Endothelial cell of umbilical vein (primary cell): ENCODE measurements at places on chromosomes 4 and X. TPM values are rescaled to one million over a fixed set of nuclear protein-coding genes. Genes with fewer than 3 reads are reported as not detected.
A peak's percentile ranks its signal among the peaks of the same experiment; 100 is the strongest.

GRCh38 chr4:141896687-141897086 lies 260.3 kb downstream of the IL15 start:
- DNase-seq = no peak

DNA sequence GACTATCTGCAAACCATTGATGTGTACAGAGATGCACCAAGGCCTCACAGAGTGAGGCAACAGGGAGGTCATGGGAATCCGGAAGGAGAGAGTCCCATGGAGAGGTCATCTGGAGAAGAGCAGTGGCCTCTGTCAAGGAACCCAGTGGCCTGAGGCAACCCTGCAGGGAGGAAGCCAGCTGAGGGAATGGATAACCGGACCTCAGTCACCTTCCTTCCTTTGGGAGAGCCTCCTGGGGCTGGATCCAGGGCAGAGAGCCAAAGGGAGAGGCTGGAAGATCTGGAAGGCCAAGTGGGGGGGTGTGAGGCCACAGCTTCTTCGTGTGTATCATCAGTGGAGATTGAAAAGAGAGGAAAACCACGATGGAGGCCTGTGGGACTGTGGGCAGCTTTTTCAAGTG lies 24.3 kb upstream of the CD38 start:
- DNase-seq = peak; percentile 83

DNA sequence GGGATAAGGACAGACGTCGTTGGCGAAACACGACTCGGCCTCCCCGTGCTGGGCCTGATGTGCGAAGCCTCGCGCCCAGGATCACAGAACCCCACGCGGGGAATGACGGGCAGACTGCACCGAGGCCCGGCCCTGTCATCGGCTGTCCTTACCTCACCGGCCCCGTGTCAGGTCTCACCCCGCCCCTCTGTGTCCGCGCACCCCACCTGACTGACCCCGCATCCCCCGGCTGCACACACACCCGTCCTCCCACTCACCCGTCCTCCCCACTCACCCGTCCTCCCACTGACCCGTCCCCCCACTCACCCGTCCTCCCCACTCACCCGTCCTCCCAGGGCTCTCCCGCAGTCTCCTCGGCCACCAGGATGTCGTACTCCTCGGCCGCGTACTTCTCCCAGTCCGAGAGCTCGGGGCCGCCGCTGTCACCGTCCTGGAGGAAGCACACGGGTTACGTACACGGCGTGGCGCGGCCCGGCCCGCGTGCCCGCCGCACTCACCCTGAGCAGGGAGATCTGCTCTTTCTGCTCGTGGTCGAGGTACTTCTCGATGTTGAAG lies 19.8 kb upstream of the GTPBP6 start:
- no peak for DNase-seq

GRCh38 chrX:96579252-96579651 lies 105.4 kb upstream of the DIAPH2 start:
- DNase-seq = no peak

GRCh38 chrX:74220277-74220676 lies 83.7 kb upstream of the ZCCHC13 start:
- DNase-seq = no peak

DNA sequence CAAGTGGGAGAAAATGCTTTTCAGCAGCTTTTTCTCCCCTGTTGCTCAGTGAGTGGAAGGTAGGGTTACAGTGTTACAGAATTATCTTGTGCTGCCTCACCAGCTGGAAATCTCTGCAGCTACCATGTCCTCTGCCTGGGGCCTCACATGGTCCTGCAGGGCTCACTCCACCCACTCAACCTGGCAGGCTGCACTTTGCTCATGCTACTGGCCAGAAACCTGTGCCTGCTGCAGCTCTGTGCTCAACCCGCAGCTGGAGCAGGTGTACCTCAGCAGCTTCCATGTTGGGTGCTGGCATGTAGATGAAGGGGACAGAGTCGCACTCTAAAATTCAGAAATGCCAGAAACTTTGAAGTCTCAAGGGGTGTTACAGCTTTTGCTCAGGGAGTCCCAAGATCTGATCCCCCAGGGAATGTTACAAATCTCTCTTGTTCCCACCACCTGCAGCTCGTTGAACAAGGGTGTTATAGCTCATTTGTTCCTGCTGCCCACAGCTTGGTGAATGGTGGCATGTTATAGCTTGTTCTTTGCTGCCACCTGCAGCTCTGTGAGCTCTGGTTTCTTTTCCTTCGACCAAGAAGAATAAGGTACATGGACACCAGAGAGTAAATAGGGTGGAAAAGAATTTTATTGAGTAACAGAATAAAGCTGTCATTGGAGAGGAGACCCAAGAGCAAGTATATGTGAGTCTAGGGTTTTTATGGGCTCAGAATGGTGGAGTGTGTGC lies 845.8 kb downstream of the TECRL start:
- DNase-seq = no peak

DNA sequence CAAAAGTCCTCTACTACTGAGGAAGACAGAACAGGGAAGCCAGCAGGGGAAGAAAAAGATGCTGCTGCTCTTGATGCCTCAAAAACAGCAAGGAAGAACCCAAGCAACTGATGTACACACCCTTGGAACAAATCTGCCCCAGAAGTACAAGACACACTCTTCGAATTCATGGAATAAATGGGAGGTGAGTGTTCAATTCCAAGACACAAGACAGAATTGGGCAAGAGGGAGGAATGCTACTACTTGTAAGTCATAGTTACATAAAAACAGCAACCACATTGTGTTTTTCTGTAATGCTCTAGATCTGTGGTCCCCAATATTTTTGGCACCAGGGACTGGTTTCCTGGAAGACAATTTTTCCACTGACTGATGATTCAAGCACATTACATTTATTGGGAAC lies 58.0 kb upstream of the H2AZ1 start:
- no peak for DNase-seq

BOD1L1 gene
- total RNA-seq = 27.5 and 31.2 TPM in 2 replicates

CNKSR2 gene
- 0.13 and 0.48 TPM in 2 replicates for total RNA-seq

RXFP1 gene
- total RNA-seq = not detected in 2 replicates

KLF8 gene
- total RNA-seq = 1.0 and 1.2 TPM in 2 replicates

SPANXA1 gene
- not detected in 2 replicates for total RNA-seq

AMTN gene
- total RNA-seq = not detected in 2 replicates

SPANXD gene
- not detected in 2 replicates for total RNA-seq
